ENCODE measurements at places on chromosomes 5 and 9.

- DNase-seq, result no peak
Measured at GRCh38 chr9:98972716-98973115, 29.0 kb downstream of the COL15A1 start.

DNA sequence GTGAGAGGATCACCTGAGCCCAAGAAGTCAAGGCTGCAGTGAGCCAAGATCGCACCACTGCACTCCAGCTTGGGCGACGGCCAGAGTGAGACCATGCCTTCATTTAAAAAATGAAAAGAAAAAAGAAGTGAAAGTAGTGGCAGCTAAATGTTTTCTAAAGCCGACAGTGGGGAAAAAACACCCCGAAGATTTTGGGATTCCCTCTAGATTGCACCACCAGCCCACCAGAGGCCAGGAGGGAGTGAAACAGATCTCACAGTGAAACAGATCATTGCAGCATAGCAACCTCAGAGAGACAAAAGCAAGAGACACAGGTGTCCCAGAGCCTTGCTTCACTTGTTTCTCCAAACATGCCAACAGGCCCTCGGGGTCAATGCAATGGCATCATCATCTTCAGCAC is 156.8 kb downstream of the PAX5 start:
- DNase-seq, result no peak

GRCh38 chr9:124498040-124498439 is 9.2 kb downstream of the NR5A1 start:
- DNase-seq, result no peak

- no peak for DNase-seq
Measured at GRCh38 chr5:88438006-88438405, 169.4 kb upstream of the TMEM161B start.

DNA sequence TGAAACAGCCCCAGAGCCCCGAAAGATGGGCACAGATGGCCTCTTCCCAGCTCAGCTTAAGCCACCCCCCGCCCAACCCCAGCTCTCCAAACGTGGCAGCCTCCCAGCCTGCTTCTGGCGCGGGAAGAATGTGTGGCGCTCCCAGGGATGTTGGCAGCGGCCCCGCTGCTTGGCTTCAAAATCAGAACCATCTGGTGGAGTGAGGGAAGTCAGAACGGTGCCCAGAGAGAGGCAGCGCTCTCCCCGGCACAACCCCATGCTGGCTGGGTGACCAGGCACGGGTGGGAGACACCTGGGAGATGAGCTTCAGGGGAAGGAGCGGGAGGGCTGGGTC is 72.7 kb upstream of the ORM1 start:
- DNase-seq, result no peak

All from omental fat pad (tissue), 4 donors.